ENCODE measurements at places on chromosomes 7 and 10. TPM values are rescaled to one million over a fixed set of nuclear protein-coding genes. Genes with fewer than 3 reads are reported as not detected.

DNA sequence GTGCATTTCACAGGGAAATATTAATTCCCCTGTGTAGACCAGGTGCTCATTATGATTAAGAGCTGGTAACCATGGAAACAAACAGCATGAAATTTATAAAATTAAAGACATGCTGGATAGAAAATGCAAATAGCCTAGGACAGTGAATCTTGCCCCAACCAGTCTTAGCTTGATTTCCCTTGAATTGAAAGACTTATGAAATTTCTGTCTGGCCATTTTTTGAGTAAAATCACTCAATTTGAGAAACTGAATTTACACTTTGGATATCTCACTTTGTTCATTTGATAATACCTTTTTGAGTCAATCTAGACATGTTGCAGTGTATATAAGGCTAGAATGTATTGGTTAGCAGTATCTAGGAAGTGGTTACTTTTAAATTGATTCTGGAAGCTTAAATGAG lies 4.4 kb upstream of the SMIM30 start:
- no peak overlapping the region for H3K4me3 ChIP-seq
- no peak for DNase-seq
- peaks cover under 1% of the 10 kb centered on the region for H3K4me1 ChIP-seq
- no peak overlapping the region for H3K27ac ChIP-seq
- peaks cover 44% of the 10 kb centered on the region for H3K27me3 ChIP-seq
- no peaks in the 10 kb centered on the region for H3K36me3 ChIP-seq

DNA sequence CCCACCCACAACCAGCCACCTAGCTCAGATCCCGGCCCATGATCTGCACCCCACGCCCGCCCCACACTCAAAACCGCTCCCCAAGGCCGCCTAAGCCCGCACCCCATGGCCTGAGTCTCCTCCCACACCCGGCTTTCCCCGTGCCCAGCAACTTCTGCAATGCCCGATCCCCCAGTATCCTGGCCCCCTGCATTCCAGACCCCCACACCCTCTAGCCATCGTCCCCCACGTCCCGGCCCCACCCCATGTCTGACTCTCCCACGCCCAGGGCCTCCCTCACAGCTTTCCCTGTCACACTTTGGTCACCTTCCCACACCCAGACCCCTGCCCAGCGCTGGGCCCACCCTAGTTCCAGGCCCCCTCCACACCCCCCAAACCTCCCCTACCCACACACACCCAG lies 20.1 kb upstream of the FXYD4 start:
- DNase-seq, result no peak
- no peaks in the 10 kb centered on the region for H3K27me3 ChIP-seq
- H3K27ac ChIP-seq, result no peak overlapping the region
- H3K4me3 ChIP-seq, result no peak overlapping the region

Gene RBP3
- not detected for total RNA-seq

DNA sequence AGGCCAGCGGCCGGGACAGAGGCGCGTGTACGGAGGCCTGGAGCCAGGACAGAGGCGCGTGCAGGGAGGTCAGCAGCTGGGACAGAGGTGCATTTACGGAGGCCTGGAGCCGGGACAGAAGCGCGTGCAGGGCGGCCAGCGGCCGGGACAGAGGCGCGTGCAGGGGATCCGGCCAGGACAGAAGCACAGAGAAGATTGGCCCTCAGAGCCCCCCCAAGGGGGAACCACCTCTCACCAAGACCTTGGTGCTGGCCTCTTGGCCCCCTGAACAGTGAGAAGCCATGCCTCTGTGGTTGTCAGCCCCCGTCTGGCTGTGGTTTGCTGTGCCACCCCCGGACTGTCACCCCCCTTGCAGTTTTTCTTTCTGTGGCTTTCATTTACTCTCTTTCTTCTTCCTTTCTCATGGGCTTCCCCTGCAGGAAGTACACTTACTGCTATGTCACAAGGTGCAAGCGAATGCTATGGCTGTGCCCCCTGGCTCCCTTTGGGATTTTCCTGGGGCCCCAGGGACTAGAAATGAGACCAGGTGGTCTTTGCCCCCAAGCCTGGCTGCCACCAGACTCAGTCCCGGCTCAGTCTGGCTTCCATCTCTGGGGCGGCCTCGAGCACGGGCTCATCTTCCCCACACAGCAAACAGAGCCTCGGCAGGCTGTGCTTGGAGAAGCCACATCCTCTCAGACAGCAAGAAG lies 41.1 kb downstream of the INSIG1 start:
- H3K27ac ChIP-seq, result no peak overlapping the region
- H3K27me3 ChIP-seq, result peaks cover 3% of the 10 kb centered on the region

Gene CD36
- total RNA-seq, result 0.34 TPM

DNA sequence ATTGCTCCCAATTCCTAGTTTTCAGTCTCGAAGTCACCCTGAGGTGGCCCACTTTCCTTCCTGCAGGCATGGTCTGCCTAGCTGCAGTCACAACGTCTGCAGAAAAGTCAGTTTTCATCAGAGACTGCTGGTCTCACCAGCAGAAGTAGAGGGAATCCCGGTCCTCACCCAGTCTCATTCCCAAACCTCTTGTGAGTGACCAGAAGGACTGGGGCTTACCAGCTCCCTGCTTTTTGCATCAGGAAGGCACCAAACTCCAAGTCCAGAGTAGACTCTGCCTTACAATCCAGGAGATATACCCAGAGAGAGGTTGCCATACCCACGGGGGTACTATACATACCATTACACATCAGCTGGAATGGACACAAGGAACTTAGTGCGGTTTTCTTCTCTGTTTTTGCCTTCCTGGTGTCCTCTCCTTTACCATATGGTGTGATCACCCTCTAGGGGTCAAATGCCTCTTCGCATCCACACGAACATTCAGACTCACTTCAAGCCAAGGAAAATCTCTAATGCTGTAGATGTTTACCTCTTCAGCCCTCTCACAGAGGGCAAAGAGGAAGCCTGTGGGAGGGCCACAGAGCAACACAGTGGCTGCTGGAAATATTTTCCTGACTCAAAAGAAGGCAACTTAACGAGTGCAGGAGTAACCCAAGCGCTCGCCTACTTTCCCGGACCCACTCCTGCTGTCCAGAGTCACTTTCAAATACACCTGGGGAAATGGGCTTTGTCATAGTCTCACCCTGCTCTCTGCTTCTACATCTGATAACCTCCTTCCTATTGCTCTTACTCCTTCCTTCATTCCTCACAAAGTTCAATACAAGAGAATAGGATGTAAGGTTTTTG lies 220.9 kb downstream of the C7orf25 start:
- no peaks in the 10 kb centered on the region for H3K27me3 ChIP-seq
- no peaks in the 10 kb centered on the region for H3K36me3 ChIP-seq

Gene FAM237B
- not detected for total RNA-seq

DNA sequence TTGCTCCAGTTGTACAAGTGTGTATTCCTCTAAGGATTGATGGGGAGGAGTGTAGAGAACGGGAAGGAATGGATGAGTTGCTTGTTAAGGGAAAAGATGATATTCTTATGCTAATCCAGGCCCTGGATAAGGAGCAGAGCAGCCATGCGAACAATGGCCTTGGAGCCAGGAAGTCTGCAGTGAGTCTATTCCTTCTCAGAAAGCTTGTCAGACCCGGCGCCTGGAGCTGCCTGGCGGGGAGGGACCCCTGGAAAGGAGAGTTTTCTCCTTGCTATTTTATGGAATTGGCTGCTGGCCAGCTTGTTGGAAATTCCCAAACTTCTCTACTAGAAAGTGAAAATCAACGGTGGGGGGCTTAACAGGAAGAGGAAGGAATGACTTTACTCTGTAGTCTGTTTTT lies 89.1 kb downstream of the MMRN2 start:
- peak; percentile 83 for DNase-seq
- no peaks in the 10 kb centered on the region for H3K27me3 ChIP-seq
- peaks cover 41% of the 10 kb centered on the region for H3K4me1 ChIP-seq
- no peaks in the 10 kb centered on the region for H3K36me3 ChIP-seq

GRCh38 chr10:2081501-2081900 lies 344.2 kb upstream of the ADARB2 start:
- no peak overlapping the region for H3K27ac ChIP-seq
- no peaks in the 10 kb centered on the region for H3K36me3 ChIP-seq
- H3K4me3 ChIP-seq, result no peak overlapping the region

Gene SH2B2
- 2.0 TPM for total RNA-seq

Gene SFMBT2
- total RNA-seq, result 2.6 TPM

Gene TAS2R3
- 1.2 TPM for total RNA-seq

Gene HABP2
- total RNA-seq, result not detected

DNA sequence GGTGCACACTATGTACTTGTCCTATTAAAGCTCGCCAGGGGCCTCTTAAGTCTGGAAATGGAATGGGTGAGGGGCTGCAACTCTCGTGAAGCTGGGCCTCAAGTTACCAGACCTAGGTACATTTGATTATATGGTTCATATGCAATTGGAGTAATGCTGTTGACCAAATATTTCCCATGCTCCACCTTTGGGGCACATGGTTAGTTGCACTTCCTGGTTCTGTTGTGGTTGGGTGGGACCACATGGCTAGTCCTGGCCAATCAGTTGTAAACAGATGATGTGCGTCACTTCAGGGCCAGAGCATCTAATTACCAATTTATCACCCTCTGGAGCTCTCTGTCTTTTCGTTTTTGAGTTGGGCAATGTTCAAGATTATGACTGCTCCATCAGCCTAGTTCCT lies 39.5 kb upstream of the OPN4 start:
- no peaks in the 10 kb centered on the region for H3K36me3 ChIP-seq
- H3K4me3 ChIP-seq, result no peak overlapping the region
- H3K27me3 ChIP-seq, result no peaks in the 10 kb centered on the region
- no peak for DNase-seq
- no peak overlapping the region for H3K27ac ChIP-seq
- no peaks in the 10 kb centered on the region for H3K4me1 ChIP-seq

DNA sequence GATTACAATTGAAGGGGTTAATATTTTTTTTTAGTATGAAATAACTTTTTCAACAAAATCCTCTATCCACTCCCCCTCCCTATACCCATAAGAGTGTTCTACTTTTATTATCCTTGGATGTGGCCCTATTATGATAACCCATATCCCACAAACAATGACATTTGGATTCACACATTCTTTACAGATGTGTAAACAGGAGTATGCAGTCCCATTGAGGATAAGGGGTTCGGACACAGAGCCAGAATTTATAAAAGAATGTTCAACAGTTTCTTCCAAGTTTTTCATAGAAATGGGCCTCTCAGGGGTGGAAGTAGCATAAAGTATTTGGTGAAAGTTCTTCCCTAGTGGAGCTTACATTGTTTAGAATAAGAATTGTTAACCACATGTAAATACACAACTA lies 16.1 kb upstream of the PCLO start:
- no peaks in the 10 kb centered on the region for H3K4me1 ChIP-seq
- no peaks in the 10 kb centered on the region for H3K36me3 ChIP-seq
- H3K27ac ChIP-seq, result no peak overlapping the region
- no peak for DNase-seq
- no peaks in the 10 kb centered on the region for H3K27me3 ChIP-seq
- no peak overlapping the region for H3K4me3 ChIP-seq

Gene NRAP
- not detected for total RNA-seq

DNA sequence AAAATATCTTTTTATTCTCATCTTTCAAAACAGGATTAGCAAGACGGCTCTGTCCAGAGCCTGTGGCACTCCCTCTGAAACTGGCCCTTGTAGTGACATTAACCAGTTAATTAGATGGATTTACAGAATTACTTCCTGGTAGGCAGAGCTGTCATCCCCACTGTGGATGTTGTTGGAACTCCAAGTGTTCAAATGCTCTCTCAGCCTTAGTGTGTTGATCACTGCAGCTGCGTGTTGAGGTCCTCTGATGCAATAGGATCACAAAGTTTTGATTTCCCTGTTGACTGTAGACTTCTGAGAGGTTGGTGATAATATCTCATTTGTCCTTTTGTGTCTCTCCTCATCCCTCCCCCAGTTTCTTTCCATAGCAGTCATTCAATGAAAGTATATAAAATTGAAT lies 117.3 kb upstream of the CDK6 start:
- no peak overlapping the region for H3K27ac ChIP-seq
- no peaks in the 10 kb centered on the region for H3K4me1 ChIP-seq
- no peak overlapping the region for H3K4me3 ChIP-seq
- H3K36me3 ChIP-seq, result no peaks in the 10 kb centered on the region

Gene ZNF248
- not detected for total RNA-seq

DNA sequence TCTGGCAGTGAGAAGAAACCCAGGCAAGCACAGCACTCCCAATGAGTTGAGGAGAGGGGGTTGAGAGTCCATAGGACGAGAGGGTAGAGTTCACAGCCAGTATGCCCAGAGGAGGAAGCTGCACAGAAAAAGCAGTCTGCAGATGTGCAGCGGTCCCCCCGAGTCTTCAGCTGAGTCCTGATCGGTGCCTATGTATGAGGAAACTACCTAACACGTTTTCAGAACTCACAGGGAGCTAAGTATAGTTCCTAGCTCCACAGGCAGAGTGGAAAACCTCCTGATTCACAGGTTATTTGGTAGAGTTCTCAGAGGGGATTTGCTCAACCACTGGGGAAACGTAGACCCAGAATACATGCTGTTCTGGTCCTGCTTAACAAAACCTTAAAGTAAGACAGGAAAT lies 271.3 kb upstream of the CNTNAP2 start:
- H3K4me3 ChIP-seq, result no peak overlapping the region
- no peaks in the 10 kb centered on the region for H3K36me3 ChIP-seq
- no peak for DNase-seq

GRCh38 chr7:151432658-151433521 lies 7.1 kb downstream of the CRYGN start:
- no peak for DNase-seq
- H3K27ac ChIP-seq, result no peak overlapping the region
- H3K36me3 ChIP-seq, result no peaks in the 10 kb centered on the region
- H3K4me3 ChIP-seq, result no peak overlapping the region

Gene LBX1
- total RNA-seq, result not detected

- H3K4me1 ChIP-seq, result peaks cover 18% of the 10 kb centered on the region
- no peak overlapping the region for H3K4me3 ChIP-seq
- H3K27me3 ChIP-seq, result no peaks in the 10 kb centered on the region
- no peak for DNase-seq
Measured at GRCh38 chr10:454860-455259, 234.6 kb downstream of the DIP2C start.

- H3K4me1 ChIP-seq, result peaks cover 3% of the 10 kb centered on the region
- H3K27ac ChIP-seq, result no peak overlapping the region
- no peak for DNase-seq
- no peak overlapping the region for H3K4me3 ChIP-seq
Measured at GRCh38 chr10:50565301-50566083, 58.3 kb downstream of the SGMS1 start.

- DNase-seq, result peak; percentile 36
- peaks cover 82% of the 10 kb centered on the region for H3K27me3 ChIP-seq
- H3K4me1 ChIP-seq, result peaks cover 5% of the 10 kb centered on the region
- no peak overlapping the region for H3K4me3 ChIP-seq
Measured at GRCh38 chr10:123970207-123970926, 78.8 kb upstream of the CPXM2 start.
